ENCODE measurements at places on chromosomes 6 and 20. TPM values are rescaled to one million over a fixed set of nuclear protein-coding genes. Genes with fewer than 3 reads are reported as not detected.

- no peaks in the 10 kb centered on the region for H3K36me3 ChIP-seq
- DNase-seq, result no peak
- no peaks in the 10 kb centered on the region for H3K27me3 ChIP-seq
- no peaks in the 10 kb centered on the region for H3K4me1 ChIP-seq
Observed at GRCh38 chr20:41991412-41991811, 373.2 kb upstream of the CHD6 start.

Gene BAG2
- total RNA-seq, result 9.7 TPM

Gene SLC17A3
- total RNA-seq, result not detected

Gene TCF21
- total RNA-seq, result 3.2 TPM

DNA sequence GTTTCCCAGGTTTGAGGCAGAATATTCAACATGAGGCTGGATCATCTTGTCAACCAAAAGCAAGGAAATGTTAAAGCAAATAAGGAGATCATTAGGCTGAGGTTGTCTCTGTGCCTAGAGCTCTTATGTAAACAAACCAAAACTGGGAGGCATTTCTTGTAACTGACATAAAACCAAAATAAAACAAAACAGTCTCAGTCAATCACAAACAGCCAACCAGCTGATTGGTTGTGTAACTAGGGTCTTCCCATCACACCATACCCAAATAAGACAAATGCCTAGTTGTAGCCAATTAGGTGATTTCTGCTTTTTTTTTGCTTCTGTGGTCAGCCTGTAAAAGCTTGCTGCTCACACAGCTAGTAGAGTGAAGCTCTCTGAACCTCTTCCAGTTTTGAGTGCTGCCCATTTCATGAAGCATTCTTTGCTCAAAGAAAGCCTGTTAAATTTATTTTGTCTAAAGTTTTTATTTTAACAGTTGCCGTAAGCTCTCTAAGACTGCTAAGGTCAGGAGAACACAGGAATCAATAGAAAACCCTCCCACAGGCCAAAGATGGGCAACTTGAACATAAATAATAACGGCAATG lies 8.9 kb upstream of the FITM2 start:
- DNase-seq, result no peak
- H3K27ac ChIP-seq, result no peak overlapping the region
- no peak overlapping the region for H3K4me3 ChIP-seq
- H3K27me3 ChIP-seq, result no peaks in the 10 kb centered on the region
- no peaks in the 10 kb centered on the region for H3K36me3 ChIP-seq
